Fibroblast of skin of right biceps (primary cell): ENCODE measurements at places on chromosomes 4 and X.

DNA sequence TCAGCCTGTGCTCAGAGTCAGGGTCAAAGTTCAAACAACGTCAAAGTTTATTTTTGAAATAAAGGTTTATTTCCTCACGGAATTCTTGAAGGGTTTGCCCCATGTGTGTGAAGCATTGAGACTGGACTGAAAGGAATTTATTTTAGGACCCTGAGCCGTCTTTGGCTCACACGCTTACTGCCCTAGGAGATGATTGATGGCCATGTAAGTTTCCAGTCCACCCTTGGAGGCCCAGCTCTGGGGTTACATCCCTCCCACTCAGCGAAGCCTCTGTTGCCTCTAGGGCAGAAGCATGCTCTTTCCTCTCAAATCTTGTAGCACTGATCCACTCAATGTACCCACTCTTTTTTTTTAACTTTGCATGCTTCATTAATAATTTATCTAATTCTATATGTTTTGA is 4.5 kb upstream of the NHSL2 start:
- no peak for DNase-seq

GRCh38 chr4:125313989-125314667 is 627 bp upstream of the FAT4 start:
- DNase-seq: no peak

- no peak for DNase-seq
Measured at GRCh38 chrX:51158231-51158630, 174.4 kb upstream of the NUDT10 start.

- DNase-seq: no peak
Measured at GRCh38 chrX:17968367-17968766, 107.3 kb upstream of the RAI2 start.

DNA sequence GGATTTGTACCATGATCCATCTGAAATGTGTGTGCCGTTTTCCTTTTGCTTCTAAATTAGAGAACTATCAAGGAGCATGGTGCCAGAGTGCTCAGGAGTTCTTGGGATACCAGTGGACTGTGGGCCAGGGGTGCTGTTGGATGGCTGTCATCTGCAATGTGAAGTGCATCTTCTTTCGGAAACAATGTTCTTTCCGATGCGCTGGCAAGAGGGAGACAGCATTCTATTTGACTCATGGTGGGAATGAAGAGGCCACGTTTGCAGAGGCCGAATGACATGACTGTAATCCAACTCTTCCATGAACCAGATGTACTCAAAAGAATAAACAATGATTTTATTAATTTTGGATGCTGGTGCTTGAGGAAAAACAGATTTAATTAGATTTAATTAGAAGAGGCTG is 45.5 kb downstream of the SORCS2 start:
- DNase-seq: peak; percentile 71

DNA sequence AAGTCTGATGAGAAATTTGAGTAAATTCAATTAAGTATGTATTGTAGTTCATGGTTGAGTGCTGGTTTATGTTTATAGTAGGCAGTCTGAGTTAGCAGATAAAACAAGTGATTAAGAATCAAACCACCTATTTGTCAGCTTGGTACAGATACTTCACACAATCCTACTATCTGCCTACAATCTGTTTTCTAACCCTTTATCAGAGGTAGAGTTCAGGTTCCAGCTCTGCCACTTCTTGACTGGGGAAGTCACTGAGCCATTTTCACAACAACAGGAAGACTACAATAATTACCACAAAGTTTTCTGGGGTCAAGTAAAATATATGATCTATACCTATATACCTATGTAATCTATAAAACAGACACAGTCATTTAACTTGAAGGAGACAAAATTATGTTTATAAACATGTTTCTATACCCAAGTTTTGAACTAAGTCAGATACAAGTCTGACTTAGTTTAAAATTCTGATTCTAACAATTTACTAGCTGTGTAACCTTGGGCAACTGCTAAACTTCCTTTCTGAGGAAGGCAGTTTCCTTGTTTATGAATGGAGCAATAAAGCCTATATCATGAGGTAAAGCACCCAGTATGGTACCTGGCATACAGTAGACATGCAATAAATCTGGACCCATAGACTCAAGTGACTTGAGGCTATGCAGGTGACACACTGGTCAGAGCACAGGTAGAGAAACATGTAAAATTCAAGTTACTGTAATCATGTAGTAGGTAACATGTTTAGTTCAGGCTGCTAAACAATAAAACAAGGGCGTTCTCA is 37.2 kb upstream of the BDH2 start:
- no peak for DNase-seq

GRCh38 chrX:70289168-70289792 is 447 bp downstream of the PDZD11 start:
- DNase-seq: no peak

- peak; percentile 61 for DNase-seq
Measured at GRCh38 chrX:112866175-112866574, 25.5 kb upstream of the AMOT start.

DNA sequence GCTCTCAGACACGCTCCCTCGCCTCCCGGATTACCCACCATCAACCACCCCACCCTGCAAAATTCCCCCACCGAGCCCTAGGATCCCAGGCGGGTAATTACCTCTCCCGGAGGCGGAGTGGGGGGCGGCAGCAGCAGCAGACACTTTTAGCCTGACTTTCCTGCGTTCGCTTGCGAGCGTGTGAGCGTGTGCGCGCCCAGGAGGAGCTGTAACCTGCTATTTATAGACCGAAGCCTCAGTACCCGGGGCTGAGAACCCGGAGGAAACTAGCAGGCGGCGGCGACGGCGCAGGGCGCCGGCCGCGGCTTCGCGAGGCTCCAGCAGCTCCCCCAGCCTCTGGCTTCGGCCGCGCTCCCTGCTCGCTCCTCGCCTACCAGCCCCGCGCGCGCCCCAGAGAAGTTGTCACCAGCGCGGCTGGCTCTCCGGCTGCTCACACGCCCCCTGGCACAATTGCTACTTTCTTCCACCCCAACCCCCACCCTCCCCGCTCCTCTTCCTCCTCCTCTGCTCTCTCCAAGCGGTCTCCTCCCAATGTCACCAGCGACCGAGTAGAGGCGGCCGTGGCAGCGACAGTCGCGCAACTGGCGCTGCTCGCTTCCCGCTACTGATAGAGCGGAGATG is at the start of gene INPP4B:
Gene INPP4B (minus strand): TSS at position 194 of the 621 bp plus-strand sequence.
- DNase-seq: peak; percentile 72

DNA sequence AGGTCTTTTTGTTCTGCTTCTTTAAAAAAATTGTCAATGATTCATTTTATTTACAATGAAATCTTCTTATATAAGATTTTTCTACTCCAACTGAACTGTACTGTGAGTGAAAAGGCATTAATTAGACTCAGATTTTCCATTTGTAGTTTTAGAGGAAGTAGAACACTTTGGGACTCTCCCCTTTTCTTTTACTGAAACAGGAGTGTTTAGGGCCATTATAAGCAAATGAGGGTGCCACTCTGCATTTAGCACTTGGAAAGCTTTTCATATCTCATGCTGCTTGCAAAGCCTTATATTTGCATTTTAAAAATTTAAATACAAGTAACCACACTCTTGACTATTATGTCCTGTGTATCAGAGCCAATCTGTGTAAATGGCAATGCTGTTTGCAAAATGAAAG is 584.3 kb downstream of the KLHL13 start:
- no peak for DNase-seq

GRCh38 chr4:105174098-105174497 is 27.4 kb downstream of the TET2 start:
- no peak for DNase-seq

DNA sequence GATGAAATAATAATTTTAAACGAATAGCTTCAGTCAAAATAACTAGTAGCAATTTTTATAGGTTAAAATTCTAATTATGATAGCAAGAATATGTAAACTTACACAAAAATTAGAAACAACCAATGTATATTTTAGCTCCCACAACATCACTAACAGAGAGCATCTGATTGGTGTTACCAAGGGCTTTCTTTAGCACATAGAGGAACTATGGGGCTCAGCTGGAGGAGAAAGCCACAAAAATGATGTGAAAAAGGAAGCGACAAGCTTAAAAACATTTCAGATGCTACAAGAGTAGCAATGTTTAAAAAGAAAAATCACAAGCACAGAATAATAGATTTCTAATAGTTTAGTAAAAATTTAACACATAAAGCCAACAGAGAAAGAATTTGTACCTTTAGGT is 56.3 kb downstream of the ATP8A1 start:
- DNase-seq: no peak

DNA sequence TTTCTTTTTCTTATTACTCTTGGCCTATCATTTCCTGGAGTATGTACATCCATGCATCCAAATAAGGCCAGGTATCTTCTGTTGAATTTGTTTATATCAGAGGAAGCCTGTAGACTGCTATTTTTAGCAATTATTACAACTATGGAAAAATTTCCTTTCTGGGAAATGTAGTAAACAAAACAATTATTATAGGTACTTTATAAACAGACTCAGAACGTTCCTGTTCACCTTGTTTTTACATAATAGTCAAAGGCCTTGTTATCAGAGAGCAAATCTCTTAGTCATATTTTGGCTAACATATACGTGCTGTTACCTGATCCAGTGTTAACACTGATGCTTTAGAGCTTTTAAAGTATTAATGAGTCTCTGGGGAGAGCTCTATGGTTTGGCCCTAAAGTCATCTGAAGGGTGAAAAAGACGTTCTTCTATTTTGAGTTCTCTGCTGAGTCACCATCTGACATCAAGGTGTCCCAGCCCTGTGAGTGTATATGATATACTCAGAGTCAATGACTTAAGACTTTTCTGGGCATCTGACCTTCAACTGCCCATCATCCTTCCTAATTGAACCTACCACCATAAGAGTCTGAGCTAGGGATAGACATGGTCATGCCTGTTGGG is 7.3 kb downstream of the SPARCL1 start:
- peak; percentile 71 for DNase-seq

DNA sequence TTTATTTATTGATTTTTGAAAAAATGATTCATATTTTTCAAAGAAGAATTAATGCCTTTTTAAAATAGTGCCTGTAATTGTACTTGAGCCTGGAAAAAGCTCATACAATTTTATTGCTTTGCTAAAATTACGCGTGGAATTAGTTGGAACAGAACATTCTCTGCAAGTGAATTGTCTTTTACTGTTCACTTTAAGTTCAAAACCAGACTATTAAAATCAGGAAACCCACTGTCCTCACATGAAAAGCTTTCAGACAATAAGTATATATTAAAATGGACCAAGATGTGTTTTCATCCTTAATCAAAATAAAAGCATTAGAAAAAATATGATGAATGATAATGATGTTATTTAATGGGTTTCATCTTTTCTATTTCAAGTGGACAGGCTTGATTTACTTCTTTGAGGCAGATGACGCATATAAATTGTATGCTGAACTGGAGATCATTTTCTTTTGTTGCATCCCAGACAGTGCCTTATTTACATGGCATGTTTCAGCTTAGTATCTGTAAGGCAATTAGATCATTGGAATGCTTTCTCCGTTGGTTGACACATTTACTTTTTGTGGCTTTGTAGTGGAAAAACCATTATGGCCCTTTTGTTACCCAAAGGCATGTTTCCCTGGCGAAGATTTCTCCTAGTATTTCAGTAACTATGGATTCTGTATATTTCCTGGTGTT is 299.0 kb upstream of the MAGEC2 start:
- DNase-seq: no peak

DNA sequence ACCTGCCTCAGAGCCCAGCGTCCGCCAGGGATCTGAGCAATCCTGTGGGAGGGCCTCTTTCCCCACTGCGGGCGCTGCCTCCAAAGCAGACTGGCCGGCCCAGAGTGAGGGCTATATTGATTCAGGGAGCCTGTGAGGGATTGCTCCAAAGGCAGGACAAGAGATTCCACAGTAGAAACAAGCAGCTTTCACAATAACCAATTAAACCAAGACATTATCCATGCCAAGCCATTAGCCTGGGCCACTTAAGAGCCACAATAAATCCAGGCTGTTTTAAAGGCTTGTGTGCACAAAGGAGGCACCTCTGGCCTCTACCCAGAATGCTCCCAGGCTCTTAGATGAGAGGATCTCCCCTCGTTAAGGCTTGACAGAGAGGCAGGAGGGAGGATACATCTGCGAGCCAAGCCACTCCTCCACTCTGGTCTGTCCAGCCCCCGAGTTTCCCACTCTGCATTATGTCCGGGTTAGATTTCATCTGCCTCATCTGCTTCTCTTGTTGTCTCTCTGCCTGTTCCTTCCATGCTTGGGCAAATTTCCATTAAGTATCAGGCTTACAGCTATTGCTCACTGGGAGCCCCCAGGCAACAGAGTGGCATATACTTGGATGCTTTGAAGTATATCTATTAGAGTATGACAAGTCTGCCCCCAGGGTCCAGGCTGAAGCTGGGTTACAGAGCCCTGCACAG is 357.9 kb downstream of the UNC5C start:
- DNase-seq: no peak

GRCh38 chr4:114890773-114891172 is 222.6 kb downstream of the NDST4 start:
- DNase-seq: no peak

GRCh38 chr4:145183023-145183422 is 2.6 kb upstream of the OTUD4 start:
- peak; percentile 11 for DNase-seq
